Stomach (tissue), 19 donors: ENCODE measurements at places on chromosomes 2 and 18. TPM values are rescaled to one million over a fixed set of nuclear protein-coding genes. Genes with fewer than 3 reads are reported as not detected.

Gene TMEM237
- total RNA-seq = 18.3 TPM

DNA sequence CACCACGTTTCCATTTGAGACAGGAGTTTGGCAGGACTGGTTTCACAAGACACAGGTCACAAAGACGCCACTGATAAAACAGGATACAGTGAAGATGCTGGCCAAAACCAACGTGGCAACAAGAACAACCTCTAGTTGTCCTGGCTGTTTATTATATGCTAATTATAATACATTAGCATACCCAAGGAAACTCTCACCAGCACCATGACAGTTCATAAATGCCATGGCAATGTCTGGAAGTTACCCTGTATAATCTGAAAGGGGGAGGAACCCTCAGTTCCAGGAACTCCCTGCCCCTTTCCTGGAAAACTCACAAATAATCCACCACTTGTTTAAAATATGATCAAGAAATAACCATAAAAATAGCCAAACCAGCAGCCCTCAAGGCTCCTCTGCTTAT, 148.3 kb downstream of the RBM43 start:
- no peak for DNase-seq

DNA sequence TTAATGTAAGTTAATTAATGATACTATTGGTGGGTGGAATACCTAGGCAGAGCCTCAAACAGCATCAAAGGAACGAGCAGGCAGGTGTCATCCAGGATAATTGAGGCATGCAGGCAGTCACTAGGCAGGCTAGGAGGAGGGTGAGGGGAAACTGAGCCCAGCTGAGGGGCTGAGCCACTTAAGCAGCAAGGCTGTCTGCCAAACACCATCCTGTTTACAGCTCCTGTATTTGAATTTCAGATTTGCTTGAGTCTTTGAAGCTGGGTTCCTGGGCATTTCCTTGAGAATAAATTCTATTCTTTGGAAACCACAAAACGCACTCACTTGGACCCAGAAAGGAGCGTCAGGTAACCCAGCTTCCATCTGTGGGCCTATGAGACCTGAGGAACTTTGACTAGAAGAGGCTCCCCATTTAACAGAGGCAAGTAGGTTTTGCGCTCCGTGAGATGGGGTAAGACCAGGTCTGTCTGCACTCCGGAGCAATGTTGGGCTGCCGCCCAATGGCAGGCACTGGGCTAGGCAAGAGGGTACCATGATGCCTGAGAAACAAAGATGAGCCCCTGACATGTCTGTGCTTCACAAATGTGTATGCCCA, 2.0 kb downstream of the EDAR start:
- no peak for DNase-seq

DNA sequence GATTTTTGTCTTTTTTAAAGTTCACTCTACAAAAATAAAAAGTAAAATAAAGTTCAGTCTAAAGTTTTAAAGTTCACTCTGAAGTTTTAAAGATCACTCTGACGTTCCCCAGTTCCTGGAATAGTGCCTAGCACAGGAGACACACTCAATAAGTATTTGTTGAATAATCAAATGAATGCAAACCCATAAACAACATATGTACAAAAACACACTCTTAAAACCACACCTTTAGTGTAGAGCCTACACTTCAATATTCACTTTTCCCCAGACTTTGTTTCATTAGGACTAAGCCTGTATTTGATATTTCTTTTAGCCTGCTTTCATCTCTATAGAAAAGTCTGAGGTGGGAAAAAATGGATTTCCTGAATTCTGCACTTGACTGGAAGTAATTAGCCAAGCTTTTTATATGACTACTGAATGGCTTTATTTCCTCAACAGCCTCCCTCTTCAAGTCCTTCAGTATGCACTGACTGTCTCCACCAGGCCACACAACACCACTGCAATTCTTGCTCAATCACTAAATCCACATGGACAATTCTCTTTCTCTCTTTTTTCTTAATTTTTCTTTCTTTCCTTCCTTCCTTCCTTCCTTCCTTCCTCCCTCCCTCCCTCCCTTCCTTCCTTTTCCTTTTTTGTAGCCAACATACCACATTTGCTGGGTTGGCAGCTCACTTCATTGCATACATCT, 104.6 kb downstream of the SS18 start:
- DNase-seq = no peak

GRCh38 chr2:40964509-40965250, 512.8 kb upstream of the SLC8A1 start:
- no peak for DNase-seq

Gene SGPP2
- 50.4 TPM for total RNA-seq

DNA sequence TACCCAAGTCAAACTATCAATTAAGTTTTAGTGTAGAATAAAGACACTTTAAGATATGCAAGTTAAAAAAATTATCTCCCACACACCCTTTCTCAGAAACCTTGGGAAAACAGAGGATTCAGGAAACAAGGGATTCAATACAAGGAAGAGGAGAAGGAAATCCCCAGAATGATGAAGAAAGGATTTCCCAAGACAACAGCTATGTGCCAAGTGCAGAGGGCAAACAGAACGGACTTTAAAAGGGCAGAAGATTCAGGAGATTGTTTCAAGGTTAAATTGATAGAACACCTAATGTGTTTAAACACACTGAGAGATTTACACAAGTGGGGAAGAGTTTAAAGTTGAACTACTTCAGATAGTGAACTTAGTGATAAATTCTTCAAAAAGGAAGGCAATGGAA, 71.5 kb upstream of the EPAS1 start:
- no peak for DNase-seq

Gene TMEM37
- total RNA-seq = 27.8 TPM
